ENCODE measurements at places on chromosomes 16 and 17.

DNA sequence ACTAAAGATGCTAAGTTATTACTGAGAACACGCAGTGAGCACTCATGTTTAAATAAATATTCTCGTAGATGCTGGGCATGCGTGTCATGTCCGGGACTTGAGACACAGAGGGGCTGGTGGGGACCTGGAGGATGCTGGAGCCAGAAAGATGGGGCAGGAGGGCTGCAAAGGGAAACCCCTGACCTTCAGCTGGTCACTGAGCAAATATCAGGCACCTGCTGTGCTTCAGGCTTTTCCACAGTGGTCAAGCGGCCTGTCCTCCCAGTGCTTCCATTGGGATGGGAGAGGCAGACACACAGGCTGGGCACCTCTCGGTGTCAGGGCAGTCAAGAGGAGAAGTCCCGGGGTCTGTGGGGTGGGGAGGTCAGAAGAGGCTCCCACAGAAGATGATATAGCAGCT is 211.4 kb downstream of the GSG1L start:
- DNase-seq, result no peak

GRCh38 chr17:66296289-66296725 is 6.1 kb upstream of the PRKCA start:
- no peak for DNase-seq

- no peak for DNase-seq
Observed at GRCh38 chr16:78199325-78200022, 100.0 kb downstream of the WWOX start.

DNA sequence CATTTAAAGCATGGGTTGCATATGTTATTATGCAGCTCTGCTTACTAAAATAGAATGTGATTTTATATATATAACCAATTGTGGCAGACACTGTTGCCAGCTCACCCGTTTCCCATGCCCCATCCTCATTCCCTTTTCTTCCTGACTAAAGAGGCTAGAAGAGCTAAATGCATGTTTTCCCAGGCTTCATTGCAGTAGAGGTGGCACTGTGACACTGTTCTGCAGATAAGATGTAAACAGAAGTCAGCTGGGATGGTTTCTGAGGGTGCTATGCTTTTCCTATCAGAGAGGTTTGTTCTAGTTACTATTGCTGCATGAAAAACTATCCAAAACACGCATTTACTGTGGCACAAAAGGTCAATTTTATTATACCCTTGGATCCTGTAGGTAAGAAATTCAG is 5.7 kb upstream of the TOB1 start:
- DNase-seq, result no peak

- DNase-seq, result no peak
Observed at GRCh38 chr17:33258296-33258695, 34.8 kb downstream of the ASIC2 start.

DNA sequence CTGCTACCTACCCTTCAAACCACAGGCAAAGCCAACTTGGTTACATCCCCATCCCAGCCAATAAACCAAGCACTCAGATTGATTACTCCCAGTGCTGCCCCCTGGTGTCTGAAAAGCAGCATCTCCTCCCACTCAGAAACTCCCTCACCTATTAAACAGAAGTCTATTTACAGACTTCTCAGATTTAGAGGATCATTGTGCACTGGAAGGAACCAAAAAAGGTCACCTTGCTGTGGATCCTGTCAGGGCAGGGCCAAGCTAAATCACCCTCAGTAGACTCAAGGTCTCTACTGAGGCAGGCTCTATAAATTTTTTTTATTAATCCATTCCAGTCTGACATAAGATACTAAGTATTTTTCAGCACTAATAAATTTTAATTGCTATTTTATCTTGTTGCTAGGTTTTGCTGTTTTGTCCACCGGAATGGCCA is 17.6 kb downstream of the HIGD1B start:
- DNase-seq, result peak; percentile 69

DNA sequence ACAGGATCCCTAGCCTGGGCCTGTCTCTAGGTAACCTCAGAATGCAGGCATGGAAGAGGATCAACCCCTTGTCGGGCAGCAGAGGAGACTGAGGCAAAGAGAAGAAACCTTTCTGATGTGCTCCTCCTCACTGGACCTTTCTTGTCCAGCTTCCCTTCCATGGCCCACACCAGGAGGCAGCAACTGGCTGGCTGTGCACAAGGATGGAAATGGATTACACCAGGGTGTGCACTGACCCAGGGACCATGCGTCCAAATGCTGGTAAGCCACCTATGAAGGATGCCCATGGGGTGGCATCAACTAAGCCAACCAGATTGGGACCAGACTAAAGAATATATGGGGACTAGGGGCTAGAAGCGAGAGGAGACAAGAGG is 83.0 kb downstream of the N4BP1 start:
- no peak for DNase-seq

DNA sequence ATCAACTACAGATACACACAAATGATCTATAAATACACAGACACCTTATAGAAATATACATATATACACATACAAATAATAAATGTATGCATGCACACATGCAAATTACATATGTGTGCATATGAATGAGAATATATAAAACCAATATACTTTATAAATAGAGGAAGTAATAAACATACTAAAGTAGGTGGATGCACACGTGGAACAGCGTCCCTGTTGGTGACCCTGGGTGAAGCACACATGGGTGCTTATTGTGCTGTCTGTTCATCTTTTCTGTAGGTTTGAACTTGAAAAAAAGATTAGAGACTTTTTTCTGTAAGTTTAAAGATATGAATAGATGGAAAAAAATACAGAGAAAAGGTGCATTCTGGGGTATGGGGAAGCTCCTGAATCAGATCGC is 111.3 kb downstream of the SDR42E1 start:
- no peak for DNase-seq

GRCh38 chr17:15238057-15238456 is 27.1 kb downstream of the PMP22 start:
- no peak for DNase-seq

- peak; percentile 52 for DNase-seq
Observed at GRCh38 chr16:87053016-87053982, 263.9 kb downstream of the C16orf95 start.

DNA sequence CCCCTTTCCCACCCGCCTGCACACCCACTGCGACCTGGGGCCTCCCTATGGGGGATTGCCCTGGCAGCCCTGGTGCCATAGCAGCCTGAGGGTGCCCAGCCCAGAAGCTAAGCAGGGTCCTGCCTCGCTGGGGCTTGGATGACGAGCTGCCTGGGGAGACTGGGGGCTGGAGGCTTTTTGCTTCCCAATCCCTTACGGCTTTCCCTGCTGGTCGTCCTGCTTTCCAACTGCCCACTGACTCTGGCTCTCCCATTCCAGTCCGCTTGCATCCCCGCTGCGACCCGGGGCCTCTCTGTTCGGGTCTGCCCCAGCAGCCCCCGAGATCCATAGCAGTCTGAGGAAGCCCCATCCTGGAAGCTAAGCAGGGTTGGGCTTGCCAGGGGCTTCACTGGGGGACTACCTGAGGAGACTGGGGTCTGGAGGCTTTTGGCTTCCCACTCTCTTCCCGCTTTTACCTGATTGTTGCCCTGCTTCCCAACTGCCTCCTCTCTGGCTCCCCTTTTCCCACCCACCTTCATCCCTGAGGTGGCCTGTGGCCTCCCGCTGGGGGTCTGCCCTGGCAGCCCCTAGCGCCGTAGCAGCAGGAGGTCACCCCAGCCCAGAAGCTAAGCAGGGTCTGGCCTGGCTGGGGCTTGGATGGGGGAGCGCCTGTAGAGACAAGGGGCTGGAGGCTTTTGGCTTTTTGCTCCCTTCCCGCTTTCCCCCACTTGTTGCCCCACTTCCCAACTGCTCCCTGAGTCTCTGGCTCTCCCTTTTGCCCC is 2292.8 kb downstream of the TP53TG3F start:
- DNase-seq, result no peak

Measured in endothelial cell (in vitro differentiated cells).